ENCODE measurements at places on chromosomes 6 and 20. TPM values are rescaled to one million over a fixed set of nuclear protein-coding genes. Genes with fewer than 3 reads are reported as not detected.

GRCh38 chr20:25376236-25376635 is 14.4 kb downstream of the ABHD12 start:
- DNase-seq, result no peak
- H3K27me3 ChIP-seq, result no peaks in the 10 kb centered on the region
- H3K4me1 ChIP-seq, result peaks cover 4% of the 10 kb centered on the region
- H3K36me3 ChIP-seq, result peaks cover 34% of the 10 kb centered on the region
- H3K27ac ChIP-seq, result no peak overlapping the region

- H3K27ac ChIP-seq, result peak overlapping the region; percentile 64
- H3K27me3 ChIP-seq, result no peaks in the 10 kb centered on the region
- peaks cover 2% of the 10 kb centered on the region for H3K36me3 ChIP-seq
- DNase-seq, result no peak
- peaks cover 42% of the 10 kb centered on the region for H3K4me1 ChIP-seq
Measured at GRCh38 chr6:43768983-43769525, 957 bp upstream of the VEGFA start.

DNA sequence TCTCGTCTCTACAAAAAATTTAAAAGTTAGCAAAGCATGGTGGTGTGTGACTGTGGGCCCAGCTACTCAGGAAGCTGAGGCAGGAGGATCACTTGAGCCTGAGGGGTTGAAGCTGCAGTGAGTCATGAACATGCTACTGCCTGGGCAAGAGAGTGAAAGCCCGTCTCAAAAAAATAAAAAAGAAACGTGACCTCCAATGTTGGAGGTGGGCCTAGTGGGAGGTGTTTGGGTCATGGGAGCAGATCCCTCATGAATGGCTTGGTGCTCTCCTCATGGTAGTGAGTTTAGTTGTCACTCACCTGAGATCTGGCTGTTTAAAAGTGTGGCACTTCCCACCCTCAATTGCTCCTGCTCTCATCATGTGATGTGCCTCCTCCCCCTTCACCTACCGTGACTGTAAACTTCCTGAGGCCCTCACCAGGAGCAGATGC is 24.3 kb downstream of the RBL1 start:
- H3K4me3 ChIP-seq, result no peak overlapping the region
- no peak overlapping the region for H3K27ac ChIP-seq
- H3K4me1 ChIP-seq, result no peaks in the 10 kb centered on the region
- no peak for DNase-seq
- peaks cover 16% of the 10 kb centered on the region for H3K36me3 ChIP-seq
- no peaks in the 10 kb centered on the region for H3K27me3 ChIP-seq

DNA sequence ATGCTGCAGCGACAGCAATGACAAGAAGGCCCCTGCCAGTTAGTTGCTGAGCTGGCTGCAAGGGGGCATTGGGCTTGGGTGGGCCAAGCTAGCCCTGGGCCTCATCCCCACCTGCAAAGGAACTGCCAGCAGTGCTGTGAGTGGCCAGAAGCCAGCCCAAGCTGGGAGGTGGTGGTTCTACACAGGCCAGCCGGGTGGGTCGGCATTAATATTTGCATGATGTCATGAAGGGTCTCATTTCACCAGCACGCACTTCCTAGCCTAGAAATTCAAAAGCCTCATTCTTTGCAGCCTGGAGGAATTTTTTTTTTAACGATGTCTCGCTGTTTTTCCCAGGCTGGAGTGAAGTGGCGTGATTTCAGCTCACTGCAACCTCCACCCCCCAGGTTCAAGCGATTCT is 62.0 kb downstream of the IYD start:
- no peak overlapping the region for H3K27ac ChIP-seq
- peaks cover 46% of the 10 kb centered on the region for H3K4me1 ChIP-seq
- H3K27me3 ChIP-seq, result no peaks in the 10 kb centered on the region

The TSPO2 gene
- not detected for total RNA-seq

GRCh38 chr6:1757131-1757530 is 147.4 kb downstream of the FOXC1 start:
- H3K36me3 ChIP-seq, result peaks cover 16% of the 10 kb centered on the region
- DNase-seq, result no peak
- no peak overlapping the region for H3K27ac ChIP-seq

The GPR63 gene
- 18.5 TPM for total RNA-seq

DNA sequence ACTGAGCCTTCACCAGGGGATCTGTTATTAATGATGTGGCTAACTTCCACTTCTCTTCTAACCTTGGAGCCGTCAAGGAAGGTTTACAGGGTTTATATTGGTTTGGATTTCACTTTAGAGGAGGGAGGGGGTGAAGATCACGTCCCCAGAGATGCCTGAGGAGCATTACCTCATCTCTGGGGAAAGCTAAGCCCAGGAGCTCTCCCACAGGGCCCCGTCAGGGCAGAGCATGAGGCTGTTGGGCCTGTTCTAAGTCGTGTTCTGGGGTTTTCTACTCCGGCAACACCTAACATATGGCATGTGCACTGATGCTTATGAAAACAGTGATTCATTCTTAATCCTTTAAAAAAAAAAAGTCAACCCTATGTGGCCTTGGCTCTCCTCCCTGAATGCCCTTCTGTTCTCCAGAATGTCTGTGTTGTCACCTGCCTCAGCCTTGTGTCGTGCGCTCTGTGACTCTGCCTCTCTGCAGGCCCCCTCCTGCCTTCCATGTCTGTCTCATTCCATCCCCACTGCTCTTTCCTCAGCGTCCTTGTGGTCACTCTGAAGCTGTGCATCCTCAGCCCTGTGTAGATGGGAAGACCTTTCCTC is 97.4 kb upstream of the JARID2 start:
- no peaks in the 10 kb centered on the region for H3K27me3 ChIP-seq
- no peak overlapping the region for H3K4me3 ChIP-seq
- DNase-seq, result no peak

DNA sequence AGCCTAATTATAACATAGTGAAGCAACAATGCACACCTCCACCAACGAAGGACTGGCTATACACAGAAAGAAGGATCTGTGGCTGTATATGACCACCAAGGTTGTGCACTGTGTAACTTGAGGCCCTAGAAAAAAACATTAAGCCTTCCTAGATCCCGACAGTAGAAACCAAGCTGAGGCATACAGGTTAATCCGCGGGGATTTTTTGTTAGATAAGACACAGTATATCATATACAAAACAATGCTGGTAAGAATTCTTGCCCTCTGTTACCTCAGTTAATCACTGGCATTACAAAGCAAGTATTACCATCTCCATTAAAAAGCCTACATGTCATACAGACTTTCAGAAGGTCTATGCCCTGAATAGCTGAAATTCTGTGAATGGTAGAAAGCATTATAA is 228.8 kb downstream of the TBC1D32 start:
- no peak for DNase-seq
- no peak overlapping the region for H3K4me3 ChIP-seq
- H3K4me1 ChIP-seq, result peaks cover 7% of the 10 kb centered on the region
- peak overlapping the region; percentile 61 for H3K27ac ChIP-seq

The CD40 gene
- total RNA-seq, result 4.3 TPM

DNA sequence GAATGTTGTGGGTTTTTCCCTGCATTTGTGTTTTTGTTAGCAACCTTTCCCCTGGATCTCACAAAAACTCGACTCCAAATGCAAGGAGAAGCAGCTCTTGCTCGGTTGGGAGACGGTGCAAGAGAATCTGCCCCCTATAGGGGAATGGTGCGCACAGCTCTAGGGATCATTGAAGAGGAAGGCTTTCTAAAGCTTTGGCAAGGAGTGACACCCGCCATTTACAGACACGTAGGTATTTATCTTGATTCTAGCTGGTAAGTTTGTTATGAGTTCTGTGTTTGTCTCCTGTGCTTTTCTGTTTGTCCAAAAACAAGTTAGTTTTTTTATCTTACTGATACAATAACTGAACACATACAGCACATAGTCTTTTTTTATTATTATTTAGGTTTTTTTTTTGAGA is 3.0 kb downstream of the SLC25A27 start:
- no peak overlapping the region for H3K4me3 ChIP-seq
- no peak overlapping the region for H3K27ac ChIP-seq
- DNase-seq, result no peak
- peaks cover 3% of the 10 kb centered on the region for H3K36me3 ChIP-seq
- H3K4me1 ChIP-seq, result peaks cover 14% of the 10 kb centered on the region

The C2 gene
- 1.6 TPM for total RNA-seq

DNA sequence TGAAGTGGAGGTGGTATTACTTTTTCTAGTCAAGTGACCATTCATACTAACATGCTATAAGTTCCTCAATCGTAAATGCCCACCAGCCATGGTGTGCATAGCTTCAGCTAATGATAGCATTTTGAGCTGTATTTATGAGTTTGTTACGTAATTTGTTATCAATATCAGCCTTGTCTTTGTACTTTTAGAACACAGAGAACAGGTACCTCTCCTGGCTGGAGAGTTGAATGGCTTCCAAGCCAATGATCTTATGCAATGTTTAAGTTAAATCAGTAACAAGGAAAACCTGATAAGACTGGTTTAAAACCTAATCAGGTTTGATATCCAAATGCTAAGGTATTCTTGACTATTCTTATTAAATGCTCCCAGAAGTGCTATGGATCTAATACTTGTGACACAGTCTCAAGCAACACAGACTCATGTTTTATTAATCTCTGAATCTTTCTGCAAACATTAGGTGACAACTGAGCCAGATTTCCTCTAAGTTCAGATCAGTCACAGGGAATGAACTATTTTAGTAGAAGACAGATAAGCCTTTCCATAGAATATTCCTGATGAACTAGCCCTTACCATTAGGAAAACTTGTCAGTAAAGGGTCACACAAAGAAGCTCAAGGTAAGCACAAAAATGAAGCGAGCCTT is 154.8 kb downstream of the PTPRK start:
- no peak for DNase-seq
- H3K27ac ChIP-seq, result no peak overlapping the region
- H3K36me3 ChIP-seq, result peaks cover 2% of the 10 kb centered on the region
- H3K27me3 ChIP-seq, result no peaks in the 10 kb centered on the region

DNA sequence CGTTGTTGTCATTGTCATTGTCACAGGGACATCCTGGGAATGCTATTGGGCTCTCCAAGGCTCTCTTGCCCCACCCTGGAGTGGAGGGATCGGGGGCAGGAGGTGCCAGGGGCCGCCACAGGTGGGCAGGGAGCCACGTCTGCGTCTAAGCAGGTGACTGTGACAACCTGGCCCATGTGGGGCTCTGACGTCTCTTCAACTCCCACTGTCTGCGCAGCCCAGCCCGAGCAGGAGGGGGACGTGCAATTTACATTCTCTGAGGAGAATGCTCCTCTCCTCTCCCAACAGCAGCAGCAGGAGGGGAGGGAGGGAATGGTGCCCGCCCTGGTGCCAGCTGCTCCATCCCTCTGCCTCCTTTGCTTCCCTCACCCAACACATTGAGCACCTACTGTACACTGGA is 50.1 kb downstream of the GRM4 start:
- no peak overlapping the region for H3K27ac ChIP-seq
- no peak overlapping the region for H3K4me3 ChIP-seq
- H3K4me1 ChIP-seq, result no peaks in the 10 kb centered on the region
- H3K36me3 ChIP-seq, result no peaks in the 10 kb centered on the region
- no peak for DNase-seq

GRCh38 chr20:13029687-13030375 is 21.1 kb downstream of the SPTLC3 start:
- H3K27ac ChIP-seq, result no peak overlapping the region
- no peak overlapping the region for H3K4me3 ChIP-seq
- peaks cover 34% of the 10 kb centered on the region for H3K36me3 ChIP-seq
- H3K4me1 ChIP-seq, result peaks cover 9% of the 10 kb centered on the region

DNA sequence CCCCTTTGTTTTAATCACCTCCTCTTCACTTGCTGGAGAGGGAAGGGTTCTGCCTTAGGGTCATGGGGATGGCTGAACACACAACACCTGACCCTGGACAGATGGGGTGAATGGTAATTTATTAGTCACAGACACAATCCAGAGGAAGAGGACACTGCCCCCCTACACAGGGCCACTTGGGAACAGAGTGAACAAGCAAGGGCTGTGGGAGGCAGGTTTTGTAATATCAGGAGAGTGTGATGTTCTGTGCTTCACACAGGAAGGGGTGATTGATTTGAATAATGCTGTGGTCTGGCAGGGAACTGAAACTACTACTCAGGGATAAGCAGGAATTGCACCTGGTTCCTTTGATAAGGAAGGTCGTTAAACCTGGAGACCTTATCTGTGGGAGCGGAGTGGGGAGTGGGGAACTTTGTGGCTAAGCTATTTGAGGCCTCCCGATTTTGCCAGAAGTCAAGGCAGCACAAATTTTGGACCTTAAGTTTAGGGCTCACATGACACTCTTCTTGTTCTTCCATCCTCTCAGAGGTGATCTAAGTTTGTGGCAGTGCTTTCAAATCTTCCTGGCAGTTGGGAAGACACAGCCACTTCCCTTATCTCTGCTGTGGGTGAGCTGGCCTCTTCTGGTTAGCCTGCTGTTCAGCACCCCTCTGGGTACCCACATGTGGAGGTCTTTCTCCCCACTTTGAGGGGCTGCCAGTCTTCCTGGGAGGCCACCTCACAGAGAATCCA is 77.8 kb downstream of the CD164 start:
- H3K4me3 ChIP-seq, result no peak overlapping the region
- peaks cover 27% of the 10 kb centered on the region for H3K4me1 ChIP-seq
- no peak overlapping the region for H3K27ac ChIP-seq
- no peaks in the 10 kb centered on the region for H3K27me3 ChIP-seq
- DNase-seq, result no peak

DNA sequence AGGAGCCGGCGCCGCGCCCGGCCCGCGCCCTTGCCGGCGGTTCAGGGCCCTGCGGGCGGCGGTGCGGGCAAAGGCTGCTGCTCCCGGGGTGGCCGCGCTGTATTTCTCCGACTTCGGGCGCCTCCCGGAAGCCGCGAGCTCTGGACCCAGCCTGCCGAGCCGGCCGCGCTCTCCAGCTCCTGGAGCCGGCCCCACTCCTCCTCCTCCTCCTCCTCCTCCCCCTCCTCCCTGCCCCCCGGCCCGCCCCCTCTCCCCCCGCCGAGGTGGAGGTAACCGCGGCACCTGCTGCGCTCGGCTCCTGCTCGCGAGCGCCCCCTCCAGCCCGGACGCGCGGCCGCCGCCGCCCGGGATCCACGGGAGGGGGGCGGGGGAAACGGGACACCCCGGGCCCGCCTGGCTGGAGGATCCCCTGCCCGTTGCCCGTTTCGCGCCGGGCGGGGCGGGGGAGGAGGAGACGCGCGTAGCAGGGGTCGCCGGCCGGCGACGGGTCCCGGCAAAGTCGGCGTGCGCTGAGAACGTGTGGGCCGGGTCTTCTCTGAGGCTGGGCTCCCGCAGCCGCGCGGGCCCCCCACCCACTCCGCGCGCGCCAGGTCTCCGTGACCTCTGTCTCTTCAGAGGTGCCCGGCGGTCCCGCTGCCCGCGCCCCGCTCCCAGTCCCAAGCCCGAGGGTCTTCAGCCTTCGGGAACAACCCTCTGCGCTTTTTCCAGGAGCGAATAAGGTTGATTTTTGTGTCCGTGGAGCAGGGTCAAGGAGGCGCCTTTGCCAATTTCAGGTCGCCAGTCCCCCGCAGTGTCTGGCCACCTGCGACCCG is at the start of gene SLC22A23:
Gene SLC22A23 (minus strand): TSS at position 153 of the 812 bp plus-strand sequence. CDS start 491 bp downstream, outside the sequence.
- H3K27me3 ChIP-seq, result peaks cover 6% of the 10 kb centered on the region
- peak within 1 kb of the TSS; percentile 32 for H3K27ac ChIP-seq
- DNase-seq, result peak; percentile 84
- H3K4me1 ChIP-seq, result peaks cover 11% of the 10 kb centered on the region
- H3K36me3 ChIP-seq, result no peaks in the 10 kb centered on the region

GRCh38 chr20:58494923-58495622 is 20.1 kb downstream of the APCDD1L start:
- DNase-seq, result peak; percentile 33
- H3K36me3 ChIP-seq, result no peaks in the 10 kb centered on the region
- no peak overlapping the region for H3K4me3 ChIP-seq
- H3K27me3 ChIP-seq, result peaks cover 21% of the 10 kb centered on the region
- H3K4me1 ChIP-seq, result no peaks in the 10 kb centered on the region

Measured in mesothelial cell of epicardium (in vitro differentiated cells).